Lower lobe of right lung (tissue), 2 donors: ENCODE measurements at places on chromosomes 7 and 10. TPM values are rescaled to one million over a fixed set of nuclear protein-coding genes. Genes with fewer than 3 reads are reported as not detected.

- DNase-seq, result no peak
- H3K27me3 ChIP-seq, result no peaks in the 10 kb centered on the region
- no peak overlapping the region for H3K27ac ChIP-seq
- no peaks in the 10 kb centered on the region for H3K36me3 ChIP-seq
- no peak overlapping the region for H3K4me3 ChIP-seq
Observed at GRCh38 chr10:43117777-43118583, 20.3 kb upstream of the CSGALNACT2 start.

Gene OLAH
- 1.7 TPM for total RNA-seq

- no peak for DNase-seq
- H3K27me3 ChIP-seq, result no peaks in the 10 kb centered on the region
- H3K27ac ChIP-seq, result no peak overlapping the region
- no peak overlapping the region for H3K4me3 ChIP-seq
- H3K4me1 ChIP-seq, result no peaks in the 10 kb centered on the region
Observed at GRCh38 chr7:78055001-78055573, 256.5 kb downstream of the PHTF2 start.

GRCh38 chr10:43255634-43256431, 11.0 kb downstream of the RASGEF1A start:
- no peaks in the 10 kb centered on the region for H3K27me3 ChIP-seq
- no peak overlapping the region for H3K27ac ChIP-seq
- no peak for DNase-seq

- H3K4me1 ChIP-seq, result no peaks in the 10 kb centered on the region
- H3K4me3 ChIP-seq, result no peak overlapping the region
- no peak overlapping the region for H3K27ac ChIP-seq
- H3K27me3 ChIP-seq, result no peaks in the 10 kb centered on the region
- DNase-seq, result no peak
Observed at GRCh38 chr7:46450425-46450824, 529.4 kb upstream of the IGFBP3 start.

Gene HMX3
- not detected for total RNA-seq

- H3K4me3 ChIP-seq, result no peak overlapping the region
- DNase-seq, result no peak
- no peaks in the 10 kb centered on the region for H3K36me3 ChIP-seq
Observed at GRCh38 chr10:115945701-115946445, 327.1 kb downstream of the GFRA1 start.

DNA sequence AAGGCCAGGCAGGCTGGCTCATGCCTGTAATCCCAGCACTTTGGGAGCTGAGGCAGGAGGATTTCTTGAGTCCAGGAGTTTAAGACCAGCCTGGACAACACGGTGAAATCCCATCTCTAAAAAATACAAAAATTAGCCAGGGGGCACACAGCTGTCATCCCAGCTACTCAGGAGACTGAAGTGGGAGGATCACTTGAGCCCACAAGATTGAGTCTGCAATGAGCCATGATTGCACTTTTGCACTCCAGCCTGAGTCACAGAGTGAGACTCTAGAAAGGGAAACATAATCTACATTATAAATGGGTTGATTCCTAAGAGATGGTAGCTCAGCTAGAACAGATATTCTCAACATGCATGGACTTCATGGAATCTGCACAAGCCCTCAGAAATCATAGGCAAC, 6.3 kb upstream of the LIPF start:
- no peak overlapping the region for H3K27ac ChIP-seq
- no peaks in the 10 kb centered on the region for H3K4me1 ChIP-seq
- no peak for DNase-seq

GRCh38 chr10:71193516-71193915, 18.9 kb upstream of the UNC5B start:
- H3K27ac ChIP-seq, result no peak overlapping the region
- H3K36me3 ChIP-seq, result no peaks in the 10 kb centered on the region
- H3K27me3 ChIP-seq, result peaks cover 8% of the 10 kb centered on the region
- DNase-seq, result no peak
- no peaks in the 10 kb centered on the region for H3K4me1 ChIP-seq

- DNase-seq, result no peak
- H3K27ac ChIP-seq, result no peak overlapping the region
- peaks cover 17% of the 10 kb centered on the region for H3K4me1 ChIP-seq
- H3K4me3 ChIP-seq, result no peak overlapping the region
- H3K36me3 ChIP-seq, result no peaks in the 10 kb centered on the region
Observed at GRCh38 chr7:44147026-44147991, 6.2 kb upstream of the MYL7 start.

GRCh38 chr10:31669357-31669756, 259.3 kb downstream of the ARHGAP12 start:
- H3K27me3 ChIP-seq, result no peaks in the 10 kb centered on the region
- no peak overlapping the region for H3K4me3 ChIP-seq
- DNase-seq, result no peak
- no peak overlapping the region for H3K27ac ChIP-seq

Gene PTN
- 6.3 TPM for total RNA-seq

GRCh38 chr7:128842674-128843641, 12.8 kb downstream of the FLNC start:
- DNase-seq, result peak; percentile 38
- no peaks in the 10 kb centered on the region for H3K27me3 ChIP-seq
- no peak overlapping the region for H3K4me3 ChIP-seq
- no peak overlapping the region for H3K27ac ChIP-seq
- H3K36me3 ChIP-seq, result no peaks in the 10 kb centered on the region
- H3K4me1 ChIP-seq, result no peaks in the 10 kb centered on the region

Gene CUZD1
- 0.56 TPM for total RNA-seq
